ENCODE measurements at places on chromosomes 2 and 18.
A peak's percentile ranks its signal among the peaks of the same experiment; 100 is the strongest.

GRCh38 chr2:73759285-73759764 is 20.6 kb downstream of the DUSP11 start:
- DNase-seq, result no peak

GRCh38 chr2:105553538-105554196 is 154.8 kb upstream of the FHL2 start:
- no peak for DNase-seq

DNA sequence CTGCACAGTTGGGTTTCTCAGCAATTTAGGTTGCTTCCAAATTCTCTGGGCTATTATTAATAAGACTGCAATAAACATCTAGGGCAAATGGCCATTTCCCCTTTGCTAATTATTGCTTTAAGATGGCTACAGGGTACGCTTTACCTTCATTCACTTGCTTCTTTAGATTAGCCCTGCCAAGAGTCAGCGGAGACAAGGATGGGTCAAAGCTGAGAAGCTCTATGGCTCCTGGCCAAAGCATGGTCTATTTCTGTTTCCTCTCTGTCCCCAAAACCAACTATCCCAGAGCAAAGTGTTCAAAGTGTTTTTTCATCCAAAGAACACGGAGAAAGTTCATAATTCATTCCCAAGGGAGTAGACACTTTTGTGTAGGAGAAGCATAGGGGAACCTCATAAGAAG is 75.2 kb upstream of the NFU1 start:
- no peak for DNase-seq

- DNase-seq, result no peak
Observed at GRCh38 chr2:66494708-66495107, 59.8 kb downstream of the MEIS1 start.

DNA sequence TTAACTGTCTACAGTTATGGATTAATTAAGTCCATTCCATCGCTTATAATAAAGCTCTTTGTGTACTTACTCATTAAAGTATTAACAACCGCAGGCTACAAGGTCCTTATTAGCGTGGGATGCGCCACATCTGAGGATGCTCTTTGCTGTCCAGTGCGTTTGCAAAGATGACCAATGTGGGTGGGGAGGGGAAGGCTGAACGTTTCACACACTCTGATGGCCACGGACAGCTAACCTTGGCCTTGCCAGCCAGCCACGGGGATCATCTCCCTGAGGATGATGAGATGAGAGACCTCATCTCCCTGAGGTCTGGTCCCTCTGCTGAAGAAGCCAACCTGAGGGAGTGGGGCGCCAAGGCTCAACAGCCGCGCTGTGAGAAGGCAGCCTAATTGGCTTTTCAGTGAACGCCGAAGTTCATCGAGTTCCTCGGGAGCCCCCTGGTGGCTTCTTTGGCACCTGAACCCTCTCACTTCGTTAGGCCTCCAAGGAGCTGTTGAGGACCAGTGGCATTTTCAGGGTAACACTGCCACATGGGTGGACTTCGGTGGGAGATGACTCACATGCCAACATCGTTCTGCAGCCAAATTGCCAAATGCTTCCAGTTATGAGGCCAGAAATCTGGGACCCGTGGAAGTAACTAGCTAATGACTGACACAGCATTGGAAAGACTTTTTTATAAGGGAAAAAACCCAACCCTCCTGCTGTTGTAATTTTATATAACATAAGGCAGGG is 69.3 kb upstream of the SEC11C start:
- peak; percentile 76 for DNase-seq

- no peak for DNase-seq
Observed at GRCh38 chr18:26473672-26474071, 74.7 kb downstream of the KCTD1 start.

DNA sequence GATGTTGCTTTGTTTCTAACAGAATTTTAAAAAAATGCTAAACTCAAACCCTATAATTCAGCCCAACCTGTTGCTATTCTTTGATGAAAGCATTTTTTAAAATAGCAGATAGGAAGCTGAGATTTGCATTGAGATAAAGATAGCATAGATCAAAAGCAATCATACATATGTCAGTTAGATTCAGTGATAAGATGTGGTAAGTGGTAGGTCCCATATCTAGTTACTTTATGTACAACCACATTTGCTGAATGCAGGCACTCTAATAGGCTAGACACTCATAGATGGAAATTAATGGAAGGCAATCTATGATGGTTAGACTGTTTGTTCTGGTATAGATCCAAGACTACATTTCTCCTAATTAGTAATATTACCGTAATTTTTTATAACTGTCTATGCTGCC is 27.2 kb upstream of the C1D start:
- DNase-seq, result no peak

DNA sequence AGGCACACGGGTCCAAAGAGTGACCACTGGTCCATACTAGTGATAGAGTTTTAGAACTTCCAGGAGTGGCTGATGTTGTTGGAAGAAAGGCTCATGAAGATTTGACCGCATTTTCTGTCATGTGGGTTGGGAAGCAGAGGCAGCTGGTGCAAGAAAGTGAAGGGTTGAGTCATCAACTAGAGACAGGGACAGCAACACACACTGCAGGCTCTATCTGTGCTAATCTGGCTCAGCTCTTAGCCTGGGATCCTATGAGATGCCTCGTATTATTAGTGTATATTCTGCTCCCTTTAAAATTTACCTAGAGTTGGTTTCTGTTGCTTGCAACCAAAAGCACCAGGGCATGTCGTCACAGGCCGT is 2.5 kb upstream of the SH3RF3 start:
- no peak for DNase-seq

DNA sequence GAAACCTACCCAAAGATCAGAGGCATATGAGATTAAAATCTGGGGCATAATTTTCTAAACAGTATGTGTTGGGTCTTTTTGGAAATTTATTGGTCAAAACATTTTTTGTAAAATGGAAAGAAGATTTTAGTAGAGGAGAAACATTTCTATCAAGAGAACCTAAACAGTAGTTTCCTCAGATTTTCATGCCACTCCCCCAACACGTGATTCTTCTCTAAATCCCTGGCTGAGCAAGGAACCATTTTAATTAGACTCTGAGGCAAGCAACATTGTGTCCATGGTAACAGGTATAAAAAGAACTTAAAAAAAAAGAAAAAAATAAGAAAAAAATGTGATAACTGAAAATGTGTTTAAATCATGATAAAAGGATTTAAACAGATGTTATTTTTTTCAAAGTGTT is 1105.2 kb upstream of the ZEB2 start:
- no peak for DNase-seq
